ENCODE measurements at places on chromosomes 2 and 18.
A peak's percentile ranks its signal among the peaks of the same experiment; 100 is the strongest.

DNA sequence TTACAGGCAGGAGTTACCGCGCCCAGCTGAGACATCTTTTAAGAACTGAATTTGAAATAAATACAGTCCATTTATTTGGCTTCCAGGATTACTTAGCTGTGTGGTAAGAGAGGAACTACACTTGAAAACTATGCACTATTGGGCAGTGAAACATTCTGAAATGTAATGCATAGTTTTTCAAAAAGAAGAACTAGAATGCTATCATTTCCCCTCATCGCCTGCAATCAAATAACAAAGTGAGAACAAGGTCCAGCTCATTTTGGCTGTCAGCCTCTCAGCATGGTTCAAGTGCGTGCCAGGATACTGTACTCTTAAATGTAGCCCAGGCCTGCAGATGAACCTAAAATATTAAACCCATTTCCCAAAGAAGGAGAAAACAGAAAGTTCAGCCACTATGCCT, 76.6 kb upstream of the ARL5A start:
- DNase-seq, result no peak

DNA sequence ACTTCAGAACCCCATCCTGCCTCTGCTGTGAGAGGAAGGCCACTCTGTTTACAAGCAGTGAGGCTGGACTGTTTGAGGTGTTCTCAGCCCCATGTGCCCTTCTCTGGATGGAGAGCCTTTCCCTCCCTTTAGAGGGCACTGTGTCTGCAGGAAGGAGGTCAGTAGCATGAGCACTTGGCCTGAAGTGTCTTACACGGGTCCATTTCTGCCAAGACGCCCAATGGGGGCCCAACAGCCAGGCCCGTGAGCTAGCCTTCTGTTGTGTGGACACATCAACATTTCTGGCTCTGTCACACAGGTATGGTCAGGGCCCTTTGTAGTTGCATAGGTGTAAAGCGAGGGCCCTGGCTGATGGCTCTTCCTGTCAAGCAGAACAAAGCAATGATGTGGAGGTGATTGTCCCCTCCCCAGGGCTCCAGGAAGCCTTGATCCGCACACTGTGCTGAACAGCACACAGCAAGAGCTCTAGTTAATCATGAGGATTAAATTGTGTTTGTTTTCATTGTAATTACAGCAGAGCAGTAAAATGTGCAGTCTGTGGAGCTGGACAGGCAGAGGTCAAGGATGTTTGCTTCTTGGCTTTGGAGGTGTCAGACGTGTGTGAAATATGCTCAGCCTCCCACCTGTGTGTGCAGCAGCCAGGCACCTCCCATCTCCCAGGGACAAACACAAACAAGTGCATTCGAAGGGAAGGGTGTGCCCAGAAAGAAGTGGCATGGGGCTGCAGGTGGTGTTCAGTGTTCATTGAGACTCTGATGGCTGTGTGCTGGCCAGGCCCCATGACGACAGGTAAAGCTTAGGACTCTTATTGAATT, 132.1 kb downstream of the SH3RF3 start:
- DNase-seq, result no peak

GRCh38 chr2:207484444-207485391, 45.0 kb upstream of the CREB1 start:
- DNase-seq, result no peak

GRCh38 chr2:58572731-58573130, 331.6 kb upstream of the FANCL start:
- DNase-seq, result no peak

DNA sequence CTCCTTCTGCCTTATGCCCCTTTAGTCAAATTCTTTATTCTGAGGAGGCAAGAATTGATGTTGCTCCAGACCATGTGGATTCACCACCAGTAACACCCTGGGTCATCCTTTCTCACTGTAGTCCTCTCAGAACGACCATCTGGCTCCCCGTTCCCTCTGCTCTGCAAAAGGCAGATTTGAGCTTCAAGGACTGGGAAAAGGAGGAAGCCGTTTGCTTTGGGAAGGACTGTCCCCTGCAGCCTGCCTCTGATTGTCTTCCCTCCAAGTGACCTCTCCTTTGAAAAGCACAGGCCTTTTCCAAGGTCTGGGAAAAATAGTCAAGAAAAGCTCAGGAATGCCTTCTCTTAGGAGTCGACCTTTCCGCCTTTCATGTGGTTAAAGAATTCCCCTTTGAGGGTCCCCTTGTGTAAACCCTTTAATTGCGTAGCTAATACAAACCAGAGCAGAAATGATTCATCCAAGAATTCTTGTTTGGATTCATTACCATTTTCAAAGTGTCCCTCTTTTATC, 130.1 kb upstream of the COPS8 start:
- DNase-seq, result no peak

DNA sequence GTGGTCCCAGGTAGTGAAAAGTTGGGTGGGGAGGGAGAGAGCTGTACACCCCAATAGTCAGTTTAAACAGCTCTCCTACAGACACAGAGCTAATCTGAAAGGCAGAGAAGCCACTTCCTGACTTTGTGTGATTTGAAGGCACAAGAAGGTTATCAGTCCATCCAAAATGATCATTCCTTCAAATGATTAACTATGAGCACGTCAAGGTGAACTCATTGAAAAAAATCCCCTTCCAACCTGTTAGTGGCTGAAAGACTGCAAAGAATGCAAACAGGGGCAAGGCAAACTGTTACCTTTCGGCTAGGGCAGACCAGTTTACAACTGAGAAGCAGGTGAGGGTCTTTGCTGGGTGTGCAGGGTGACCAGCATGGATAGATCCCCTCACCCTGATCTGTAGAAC, 22.8 kb upstream of the APCDD1 start:
- no peak for DNase-seq

DNA sequence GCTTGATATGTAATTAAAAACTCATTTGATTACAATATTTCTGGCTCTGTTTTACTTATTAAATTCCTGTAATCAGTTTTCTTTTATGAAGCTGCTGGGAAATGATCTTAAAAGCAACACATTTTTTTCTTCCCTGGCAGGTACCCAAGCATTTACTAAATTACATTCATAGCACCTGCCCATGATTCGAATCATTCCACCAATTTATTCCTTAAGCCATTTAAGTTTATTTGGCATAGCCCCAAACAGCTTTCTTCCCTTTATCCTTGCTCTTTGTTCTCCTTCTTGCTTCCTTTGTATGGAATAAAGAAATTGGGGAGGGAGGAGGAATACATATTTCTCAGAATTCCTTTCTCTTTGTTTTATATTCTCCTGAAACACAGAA, 241.3 kb downstream of the AGPS start:
- no peak for DNase-seq

DNA sequence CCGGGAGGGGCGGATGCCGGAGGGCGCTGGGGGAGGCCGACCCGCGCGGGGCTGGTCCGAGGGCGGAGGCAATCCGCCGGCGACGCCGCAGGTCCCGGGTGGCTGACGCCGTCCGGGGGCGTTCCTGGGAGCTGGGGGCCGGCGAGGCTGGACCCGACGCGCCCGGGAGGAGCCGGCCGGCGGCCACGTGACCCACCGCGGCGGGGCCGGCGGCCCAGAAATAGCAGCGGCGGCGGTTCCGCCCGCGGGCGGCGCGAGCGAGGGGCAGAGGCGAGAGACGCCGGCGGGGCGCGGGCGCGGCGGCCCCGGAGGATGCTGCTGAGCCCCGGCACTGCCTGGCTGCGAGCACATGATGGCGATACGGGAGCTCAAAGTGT, at the start of gene RAB31:
TSS of gene RAB31 (plus strand) at position 245 of the 377 bp plus-strand sequence. CDS start at position 350, 105 bp downstream.
- DNase-seq, result peak; percentile 89

DNA sequence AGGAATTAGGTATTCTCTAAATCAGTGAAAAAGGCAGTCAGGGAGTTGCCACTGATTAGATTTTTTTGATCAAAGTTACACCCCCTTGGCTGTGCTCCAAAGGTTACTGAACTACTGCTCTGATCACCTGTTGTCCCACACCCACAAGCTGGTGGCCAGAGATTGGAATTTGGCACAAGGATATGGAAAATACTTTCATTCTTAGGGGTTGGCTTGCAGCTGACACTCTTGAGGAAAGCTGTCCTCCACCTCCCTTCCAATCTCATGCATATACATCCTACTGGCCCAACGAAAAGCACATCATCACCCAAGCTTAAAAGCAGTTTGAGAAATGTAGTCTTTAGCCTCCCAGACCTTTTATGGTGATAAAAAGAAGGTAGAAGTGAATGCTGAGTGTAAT, 329.5 kb upstream of the CHAC2 start:
- DNase-seq, result no peak

GRCh38 chr2:197960786-197961185, 156.4 kb downstream of the PLCL1 start:
- DNase-seq, result no peak

GRCh38 chr2:7649461-7650228, 732.4 kb downstream of the RNF144A start:
- DNase-seq, result no peak

- no peak for DNase-seq
Measured at GRCh38 chr2:122105171-122105876, 349.9 kb downstream of the TSN start.

GRCh38 chr2:101960819-101961337, 30.9 kb upstream of the IL1R2 start:
- DNase-seq, result no peak

DNA sequence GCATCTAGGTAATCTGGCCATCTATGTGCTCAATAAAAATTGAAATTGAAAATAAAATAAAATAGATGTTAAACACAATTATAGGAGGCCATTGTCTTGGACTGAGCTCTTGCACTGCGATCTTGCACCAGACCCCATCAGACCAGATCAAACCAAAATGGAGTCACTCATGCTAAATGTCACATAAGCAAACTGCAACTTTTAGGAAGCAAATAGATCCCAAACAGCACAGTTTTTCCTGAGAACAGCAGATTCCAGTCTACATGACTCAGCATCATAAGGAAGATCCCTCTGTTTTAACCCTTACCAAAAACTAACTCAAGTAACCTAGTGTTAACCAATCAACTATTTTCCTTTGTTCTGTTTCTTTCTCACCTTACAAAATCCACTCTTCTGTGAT, 57.7 kb upstream of the LRP1B start:
- no peak for DNase-seq

GRCh38 chr2:11520092-11520693, 13.7 kb upstream of the GREB1 start:
- no peak for DNase-seq

DNA sequence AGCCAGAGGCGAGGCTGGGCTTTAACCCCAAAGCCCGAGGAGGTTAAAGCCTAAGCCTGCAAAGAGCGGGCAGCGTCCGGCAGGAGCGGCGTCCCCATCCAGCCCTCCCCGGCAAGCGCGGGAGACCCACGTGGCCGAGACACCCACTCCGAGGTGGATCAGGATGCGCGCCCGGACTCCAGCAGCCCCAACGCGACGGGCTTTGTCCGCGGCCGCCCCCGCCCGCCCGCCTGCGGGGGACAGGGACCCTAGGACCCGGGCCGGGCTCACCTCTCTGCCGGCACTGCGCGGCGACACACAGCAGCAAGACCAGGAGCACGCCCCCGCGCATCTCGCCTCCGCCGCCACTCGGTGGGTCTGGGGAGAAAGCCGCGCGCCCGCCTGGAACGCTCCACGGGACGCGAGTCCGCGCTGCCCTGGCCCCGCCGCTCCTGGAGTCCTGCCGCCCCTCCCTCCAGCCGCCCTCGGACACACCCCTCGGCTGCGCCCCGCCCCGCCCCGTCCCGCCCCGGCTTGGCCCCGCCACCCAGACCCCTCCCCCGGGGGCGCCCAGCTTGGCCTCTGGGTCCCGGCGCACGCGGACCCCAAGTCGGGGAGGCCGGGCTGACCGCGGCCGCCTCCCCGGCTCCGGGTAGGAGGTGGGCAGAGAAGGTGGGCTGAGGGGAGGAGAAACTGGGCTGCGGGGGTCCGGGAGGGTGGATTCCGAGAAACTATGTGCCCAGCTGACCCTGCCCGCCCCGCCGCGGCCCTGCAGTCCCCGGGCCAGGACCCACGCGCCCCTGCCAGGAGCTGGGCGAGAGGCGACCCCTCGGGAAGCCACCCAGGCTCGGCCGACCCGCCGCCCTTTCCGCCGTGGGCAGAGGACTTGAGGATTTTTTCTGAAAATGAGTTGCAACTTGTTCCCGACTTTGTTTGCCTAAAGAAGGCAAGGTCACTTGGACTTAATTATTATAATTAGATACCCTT, at the start of gene LAMA1:
TSS of gene LAMA1 (minus strand) at position 408 of the 966 bp plus-strand sequence. CDS start at position 331, 77 bp downstream.
- no peak for DNase-seq

GRCh38 chr2:55311444-55311870, 42.4 kb upstream of the MTIF2 start:
- no peak for DNase-seq

- no peak for DNase-seq
Measured at GRCh38 chr2:34261701-34262100, 662.6 kb upstream of the FAM98A start.

DNA sequence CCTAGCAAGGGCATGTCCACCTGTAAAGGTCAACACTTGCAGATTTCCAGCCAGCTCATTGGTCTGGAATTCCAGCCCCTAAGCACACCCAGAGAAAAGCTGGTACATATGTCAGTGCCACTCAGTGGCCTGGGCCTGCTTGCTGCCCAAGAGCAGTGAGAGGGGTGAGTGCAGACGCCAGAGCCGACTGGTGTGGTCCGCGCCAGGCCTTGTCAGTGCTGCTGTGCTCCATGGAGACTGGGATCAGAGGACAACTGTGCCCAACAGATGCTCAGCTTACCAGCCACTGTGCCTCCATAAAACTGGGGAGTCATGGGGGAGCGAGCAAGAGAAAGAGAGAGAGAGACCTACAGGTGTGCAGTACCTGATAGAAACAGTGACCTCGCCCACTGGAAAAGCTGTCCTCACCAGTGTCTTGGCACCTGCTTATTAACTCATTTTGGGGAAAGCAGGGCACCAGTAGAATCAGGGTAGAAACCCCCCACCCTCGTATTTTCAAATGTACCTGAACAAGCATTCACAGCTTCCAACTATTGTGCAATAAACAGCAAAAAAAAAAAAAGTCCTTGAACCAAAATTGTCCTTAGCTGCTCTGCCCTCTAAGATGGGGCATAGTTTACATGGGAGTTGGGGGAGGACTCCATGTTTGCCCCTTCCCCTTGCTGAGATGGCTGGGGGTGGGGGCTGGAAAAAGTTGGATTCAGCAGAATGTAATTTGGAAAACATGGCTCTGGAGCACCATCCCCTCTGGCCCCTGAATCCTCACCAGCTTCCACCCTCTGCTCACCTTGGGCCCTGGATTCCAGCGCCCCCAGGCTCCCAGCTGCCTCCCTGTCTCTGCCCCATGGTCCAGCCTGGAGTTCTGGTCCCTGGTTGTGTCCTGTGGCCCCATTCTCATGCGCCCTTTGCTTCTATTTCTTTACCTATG, 1.4 kb upstream of the SP140L start:
- DNase-seq, result no peak

DNA sequence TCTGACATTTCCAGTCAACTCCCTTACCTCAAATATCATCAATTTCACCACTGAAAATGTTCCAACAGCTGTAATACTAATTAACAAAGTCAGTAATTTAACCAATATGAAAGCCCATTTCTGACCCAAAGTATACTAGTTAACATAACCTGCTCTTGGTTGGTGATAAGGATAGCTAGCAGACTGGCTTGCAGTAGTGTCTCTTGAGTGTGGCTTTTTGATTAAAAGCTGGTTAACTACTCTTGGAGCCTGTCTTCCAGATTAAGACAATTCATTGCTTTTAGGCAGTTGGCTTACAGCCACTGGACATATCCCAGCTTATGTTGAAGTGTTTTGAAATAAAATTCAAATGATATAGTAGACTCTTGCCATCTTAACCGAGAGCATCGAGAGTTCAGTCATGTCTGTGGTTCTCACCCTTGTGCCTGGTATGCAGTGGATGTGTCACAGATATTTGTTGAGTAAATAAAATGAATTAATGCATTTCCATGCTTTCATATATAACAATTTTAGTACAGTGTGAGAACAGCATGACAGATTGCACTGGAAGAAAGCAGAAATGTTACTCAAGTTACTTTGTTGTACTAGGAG, 158.1 kb downstream of the TANC1 start:
- no peak for DNase-seq

- no peak for DNase-seq
Measured at GRCh38 chr2:40220177-40220925, 231.5 kb downstream of the SLC8A1 start.
